Activated naive CD4-positive, alpha-beta T cell treated with Interleukin-2 at 50 U/mL for 16 hours (primary cell): ENCODE measurements at places on chromosomes 6 and 20.
A peak's percentile ranks its signal among the peaks of the same experiment; 100 is the strongest.

DNA sequence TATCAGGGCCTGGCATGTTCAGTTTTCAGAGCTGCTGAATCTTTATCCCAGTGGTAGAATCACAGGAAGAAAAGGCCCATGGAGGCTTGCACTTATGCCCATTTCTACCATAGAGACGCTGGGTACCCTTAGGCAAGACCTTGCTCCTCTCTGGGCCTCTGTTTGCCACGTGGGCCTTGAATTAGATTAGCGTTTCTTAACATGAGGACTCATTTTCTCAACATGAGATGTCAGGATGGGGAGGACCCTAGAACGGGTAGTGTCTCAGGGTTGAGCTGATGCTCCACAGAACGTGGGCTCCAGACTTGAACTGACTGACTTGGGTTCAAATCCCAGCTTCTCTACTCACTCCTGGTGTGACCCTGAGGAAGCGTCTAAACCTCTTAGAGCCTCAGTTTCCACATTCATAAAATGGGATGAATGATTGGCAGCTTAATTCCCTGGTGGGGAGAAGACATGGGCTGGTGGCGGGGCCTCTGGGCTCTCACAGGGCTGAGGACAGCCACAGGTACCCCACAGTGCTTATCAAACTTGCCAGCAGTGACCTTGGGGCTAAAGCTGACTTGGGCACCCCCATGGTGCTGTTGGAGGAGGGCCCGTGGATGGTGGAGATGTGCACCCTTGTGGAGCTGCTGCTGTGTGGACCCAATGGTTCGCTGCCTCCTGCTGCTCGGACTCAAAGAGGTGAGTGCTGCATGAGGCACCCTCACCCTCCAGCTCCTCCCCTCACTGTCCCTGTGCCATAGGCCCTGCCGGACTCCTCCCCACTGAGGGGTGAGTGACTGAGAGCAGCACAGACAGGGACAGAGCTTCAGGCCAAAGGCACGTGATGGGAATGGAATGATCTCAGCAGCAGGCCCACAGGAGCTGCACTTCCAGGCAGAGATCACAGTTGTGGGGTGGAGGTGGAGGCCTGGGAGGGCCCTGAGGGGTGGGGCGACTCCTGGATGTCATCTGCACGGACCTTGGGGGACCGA lies 28.2 kb downstream of the SUN5 start:
- no peak for DNase-seq

- DNase-seq, result no peak
These were observed at the start of gene CCM2L for GRCh38 chr20:32010101-32010500. TSS of gene CCM2L (plus strand) at chr20:32010438. CDS start at chr20:32010455, 17 bp downstream.

- no peak for DNase-seq
These were observed 117.0 kb downstream of the EPB41L2 start for GRCh38 chr6:130946076-130946475.

GRCh38 chr6:107152638-107153430 lies 37.5 kb upstream of the BEND3 start:
- no peak for DNase-seq

DNA sequence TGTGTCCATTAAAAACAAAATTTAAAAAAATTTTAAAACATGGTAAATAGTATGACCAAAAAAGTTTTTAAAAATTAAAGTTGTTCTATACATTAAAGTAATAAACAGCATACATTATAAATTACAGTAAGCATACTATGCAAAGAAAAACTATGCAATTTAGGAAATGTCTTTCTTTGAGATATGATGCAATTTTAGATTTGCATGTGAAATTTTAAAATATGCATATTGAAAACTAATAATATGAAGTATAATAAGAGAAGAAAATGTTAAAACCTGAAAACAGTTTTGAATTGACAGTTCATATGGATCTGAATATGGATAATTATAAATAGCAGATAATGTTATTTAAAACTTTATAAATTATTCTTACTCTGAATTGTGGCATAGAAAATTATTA lies 43.1 kb downstream of the ASCC3 start:
- no peak for DNase-seq

DNA sequence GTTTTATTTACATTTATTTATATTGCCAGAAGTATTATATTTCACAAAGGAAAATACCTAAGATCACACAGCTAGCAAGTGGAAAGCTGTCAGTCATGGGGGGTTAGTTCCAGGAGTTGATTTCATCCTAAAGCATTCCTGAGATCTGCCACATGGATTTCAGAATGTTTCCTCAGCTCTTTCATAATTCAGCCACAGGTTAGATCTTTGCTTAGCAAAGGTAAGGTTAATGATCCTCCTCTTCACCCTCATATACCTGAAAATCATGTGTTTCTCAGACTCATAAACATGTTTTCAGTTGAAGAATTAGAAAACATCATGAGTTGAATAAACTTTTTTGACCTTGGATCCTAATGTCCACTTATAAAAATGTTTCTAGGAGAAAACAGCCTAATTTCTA lies 215.4 kb downstream of the ARHGAP18 start:
- no peak for DNase-seq

DNA sequence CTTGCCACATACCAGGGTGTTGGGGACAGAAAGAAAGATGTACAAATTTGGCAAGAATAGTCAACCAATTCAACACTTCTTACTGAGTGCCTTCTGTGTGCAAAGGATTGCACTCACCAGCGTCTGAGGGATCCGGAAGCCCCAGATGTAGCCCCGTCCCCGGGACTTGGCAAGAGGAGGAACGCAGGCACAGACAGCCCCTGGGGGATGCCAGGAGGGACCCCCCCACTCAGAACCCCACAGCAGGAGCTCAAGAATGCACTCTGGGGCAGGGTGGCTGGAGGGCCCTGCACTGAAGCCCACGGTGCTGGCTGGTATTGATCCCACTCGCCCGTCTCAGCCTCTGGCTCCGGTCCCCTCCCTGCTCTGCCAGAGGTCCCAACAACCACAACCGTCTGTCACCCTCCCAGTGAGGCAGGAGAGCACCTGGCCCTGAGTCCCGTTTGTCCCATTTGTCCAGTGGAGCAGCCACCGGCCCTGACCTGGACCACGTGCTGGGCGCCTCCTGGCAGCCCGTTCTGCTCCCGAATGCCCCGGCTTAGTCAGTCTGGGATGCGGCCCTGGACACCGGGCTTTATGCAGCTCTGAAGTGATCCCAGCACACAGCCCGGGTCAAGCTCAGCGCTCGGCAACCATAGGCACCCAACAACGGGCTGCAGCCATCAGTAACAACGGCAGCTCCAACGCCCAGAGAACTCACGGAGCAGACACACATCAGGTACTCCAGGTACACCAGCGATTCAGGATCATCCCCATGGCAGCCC lies 128.7 kb downstream of the DLL1 start:
- no peak for DNase-seq

DNA sequence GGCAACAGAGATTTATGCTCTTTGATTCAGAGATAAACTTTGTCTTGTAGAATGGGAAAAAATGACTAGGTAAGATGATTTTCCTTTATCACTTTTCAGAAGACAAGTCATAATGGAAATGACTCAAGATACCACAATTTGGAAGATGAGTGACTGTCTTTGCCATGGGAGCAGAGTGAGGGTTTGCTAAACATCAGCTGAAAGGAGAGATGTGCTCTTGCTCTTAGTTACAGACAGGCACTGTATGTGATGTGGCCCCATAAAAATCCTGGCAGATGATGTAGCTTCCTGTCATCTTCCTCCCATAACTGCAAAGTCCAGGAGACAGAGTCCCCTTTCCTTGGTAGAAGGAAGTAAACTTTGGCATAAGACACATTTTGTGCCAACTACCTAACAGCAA lies 47.6 kb downstream of the BACH2 start:
- peak; percentile 23 for DNase-seq
